ENCODE measurements at places on chromosomes 5 and 9.

DNA sequence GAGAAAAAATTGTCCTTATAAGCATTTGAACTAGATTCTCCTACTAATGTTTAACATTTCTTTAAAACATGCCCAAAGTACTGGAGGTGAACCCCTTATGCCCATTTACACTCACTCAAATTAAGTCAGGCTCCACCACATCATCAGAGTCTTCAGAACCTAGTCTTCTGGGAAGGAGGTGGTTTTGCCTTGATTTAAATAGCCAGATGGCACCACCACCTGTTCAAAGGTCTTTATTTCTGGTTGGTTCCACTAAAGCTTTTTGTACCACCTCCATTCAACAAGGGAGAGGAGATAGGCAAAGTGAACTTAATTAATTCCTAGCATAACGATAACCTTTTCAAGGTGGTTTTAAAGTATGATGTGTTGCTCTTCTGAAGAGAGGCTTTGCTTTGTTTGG is 189.5 kb downstream of the SLF1 start:
- DNase-seq: no peak

DNA sequence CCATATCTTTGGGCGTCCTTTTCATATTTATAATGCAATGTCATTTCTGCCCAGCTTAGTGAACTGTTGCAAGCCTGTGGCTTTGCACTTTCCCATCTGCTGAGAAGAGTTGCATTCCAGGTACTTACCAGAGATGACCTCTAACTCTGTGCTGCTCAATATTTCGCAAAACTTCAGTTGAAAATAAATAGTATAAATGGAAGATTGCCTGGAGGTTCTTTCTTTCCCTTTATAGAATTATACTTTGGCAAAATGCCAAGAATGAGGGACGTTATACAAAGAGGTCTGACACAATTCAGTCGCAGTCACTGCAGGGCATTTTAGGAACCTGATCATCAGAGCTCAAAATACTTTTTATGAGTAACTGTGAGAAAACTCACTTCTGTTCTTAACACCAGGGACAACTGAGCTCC is 18.9 kb upstream of the VLDLR start:
- DNase-seq: no peak

DNA sequence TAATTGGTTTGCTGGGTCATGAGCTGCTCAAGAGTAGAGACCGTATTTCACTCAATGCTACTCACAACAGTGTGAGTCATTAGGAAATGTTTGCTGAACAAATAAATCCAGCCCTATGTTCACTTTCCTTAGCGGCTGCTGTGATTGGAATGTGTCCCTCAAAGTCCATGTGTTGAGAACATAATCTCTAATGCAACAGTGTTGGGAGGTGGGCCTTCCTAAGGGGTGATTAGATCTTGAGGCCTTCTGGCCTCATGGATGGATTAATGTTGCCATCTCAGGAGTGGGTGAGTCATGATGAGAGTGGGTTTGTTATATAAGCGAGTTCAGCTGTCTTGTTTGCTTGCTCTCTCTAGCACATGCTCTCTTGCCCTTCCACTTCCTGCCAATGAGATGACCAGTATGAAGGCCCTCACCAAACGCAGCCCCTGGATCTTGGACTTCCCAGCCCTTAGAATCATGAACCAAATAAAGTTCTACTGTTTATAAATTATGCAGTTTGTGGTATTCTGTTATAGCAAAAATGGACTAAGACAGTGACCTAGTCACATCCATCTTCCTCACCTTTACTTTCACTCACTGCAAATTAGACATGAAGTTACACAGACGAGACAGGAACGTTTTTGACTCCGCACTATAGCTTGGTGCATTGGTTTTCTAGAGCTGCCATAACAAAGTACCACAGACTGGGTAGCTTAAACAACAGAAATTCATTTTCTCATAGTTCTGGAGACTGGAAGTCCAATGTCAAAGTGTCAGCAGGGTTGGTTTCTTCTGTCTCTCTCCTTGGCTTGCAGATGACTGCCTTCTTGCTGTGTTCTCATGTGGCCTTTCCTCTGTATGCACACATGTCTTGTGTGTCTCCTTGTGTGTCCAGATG is 50.9 kb upstream of the FAM169A start:
- no peak for DNase-seq

GRCh38 chr9:132384376-132384775 is 22.3 kb downstream of the TTF1 start:
- no peak for DNase-seq

DNA sequence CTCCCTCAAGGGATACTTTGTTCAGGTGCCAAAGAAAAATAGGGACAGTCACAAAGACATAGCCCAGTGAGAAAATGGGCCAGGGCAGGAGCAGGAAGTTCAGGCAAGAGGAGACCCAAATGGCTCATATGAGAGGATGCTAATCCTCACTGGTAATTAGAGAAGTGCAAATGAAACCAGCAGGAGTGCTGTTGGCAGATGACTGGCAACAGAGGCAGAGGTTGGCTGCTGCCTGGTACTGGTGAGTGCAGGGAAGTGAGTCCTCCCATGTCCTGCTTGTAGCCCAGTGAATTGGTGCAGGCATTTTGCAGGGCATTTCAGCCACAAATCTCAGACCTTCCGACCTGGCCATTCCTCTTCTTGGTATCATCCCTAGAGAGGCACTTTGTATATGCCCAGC is 23.5 kb downstream of the ODF2 start:
- DNase-seq: no peak

DNA sequence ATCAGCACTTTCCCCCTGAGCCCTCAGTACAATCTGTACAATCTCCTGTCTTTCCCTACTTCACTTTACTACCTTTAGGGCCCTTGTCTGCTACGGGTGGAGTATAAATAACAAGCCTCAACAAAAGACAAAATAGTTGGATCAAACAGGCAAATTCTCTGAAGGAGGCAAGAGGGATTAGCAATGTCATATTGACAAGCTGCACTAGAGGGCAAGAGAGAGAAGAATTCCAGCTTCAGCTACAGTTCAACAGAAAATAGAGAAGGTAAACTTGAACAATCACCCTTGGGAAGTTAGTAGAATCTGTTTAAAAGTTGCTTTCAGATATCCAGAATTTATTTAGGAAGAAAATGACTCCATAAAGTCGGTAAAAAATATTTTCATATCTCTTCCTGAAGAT is 68.4 kb upstream of the IZUMO3 start:
- DNase-seq: no peak

DNA sequence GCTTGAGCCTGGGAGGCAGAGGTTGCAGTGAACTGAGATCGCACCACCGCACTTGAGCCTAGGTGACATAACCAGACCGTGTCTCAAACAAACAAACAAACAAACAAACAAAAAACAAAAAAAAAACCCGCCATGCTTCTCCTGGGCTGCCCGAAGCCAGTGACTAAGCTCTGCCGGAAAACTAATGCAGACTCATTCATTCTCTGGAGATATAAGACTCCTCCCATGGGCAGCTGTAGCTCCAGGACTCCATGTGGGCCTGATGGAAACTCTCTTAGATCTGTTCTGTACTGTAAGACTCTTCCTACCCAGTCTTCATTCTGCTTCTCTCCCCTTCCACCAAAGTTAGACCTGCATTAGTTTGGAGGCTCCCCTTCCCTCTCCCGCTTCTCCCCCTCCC is 11.1 kb downstream of the GLDC start:
- no peak for DNase-seq

DNA sequence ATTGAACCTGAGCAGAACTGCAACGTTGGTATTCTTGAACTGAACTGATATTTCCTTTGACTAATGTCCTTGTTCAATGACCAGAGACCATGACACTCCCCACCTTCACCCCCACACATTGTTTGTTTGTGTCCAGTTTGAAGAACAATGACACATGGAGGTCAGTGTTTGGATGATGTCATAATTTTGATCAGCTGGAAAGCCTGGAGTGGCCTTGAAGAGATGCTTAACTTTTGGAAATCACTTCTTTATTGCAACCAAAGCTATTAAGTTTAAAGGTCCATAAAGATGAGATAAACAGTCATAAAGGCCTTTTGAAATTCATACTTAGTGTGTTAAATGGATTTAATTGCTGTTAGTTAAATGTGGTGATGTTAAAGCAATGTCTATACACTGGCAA is 92.7 kb downstream of the TMC1 start:
- no peak for DNase-seq

- DNase-seq: no peak
Observed at GRCh38 chr5:101534491-101535110, 631.5 kb upstream of the ST8SIA4 start.

- no peak for DNase-seq
Observed at GRCh38 chr5:127834554-127834953, 131.4 kb downstream of the CCDC192 start.

DNA sequence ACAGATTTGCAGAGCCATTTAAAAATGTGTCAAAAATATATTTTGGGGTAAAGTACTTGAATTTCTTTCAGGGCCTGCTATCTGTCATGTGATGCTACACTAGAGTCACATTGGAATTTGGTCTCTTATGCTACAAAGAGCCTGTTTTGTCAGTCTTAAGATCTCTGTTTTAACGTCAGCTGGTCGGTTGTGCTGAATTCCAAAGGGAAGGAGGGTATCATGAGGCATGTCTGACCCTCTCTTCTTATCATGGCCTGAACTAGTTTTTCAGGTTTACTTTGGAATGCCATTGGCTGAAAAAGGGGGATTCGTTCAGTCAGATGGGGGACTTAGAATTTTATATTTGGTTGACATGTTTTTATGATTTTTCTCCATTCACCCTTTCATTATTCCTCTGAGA is 290.6 kb downstream of the CD180 start:
- DNase-seq: no peak

DNA sequence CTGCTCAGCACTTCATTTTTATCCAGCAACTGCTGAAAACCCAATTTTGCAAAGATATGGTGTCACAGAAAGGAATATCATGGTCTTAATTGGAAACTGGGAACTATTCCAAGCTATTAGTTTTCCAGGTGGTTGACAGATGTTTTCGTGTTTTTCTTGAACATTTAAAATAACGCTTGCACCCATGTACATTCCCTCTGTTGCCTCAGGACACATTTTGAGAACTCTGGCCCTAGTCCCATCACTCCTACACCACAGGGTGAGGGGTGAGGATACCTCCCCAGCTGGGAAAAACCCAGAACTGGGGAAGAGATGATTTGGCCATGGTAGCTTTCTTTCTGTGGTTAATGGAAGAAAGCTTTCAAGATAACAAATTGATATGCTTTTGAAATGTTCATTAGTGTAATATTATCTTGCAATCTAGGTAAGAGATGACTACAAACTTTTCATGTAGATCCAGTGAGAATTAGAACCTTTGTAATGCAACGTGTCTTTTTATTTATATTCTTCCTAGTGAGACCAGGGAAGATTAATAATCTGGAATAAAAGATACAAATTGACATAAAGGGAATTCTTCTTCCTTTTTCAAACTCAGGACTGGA is 627.0 kb downstream of the RAB3C start:
- no peak for DNase-seq

DNA sequence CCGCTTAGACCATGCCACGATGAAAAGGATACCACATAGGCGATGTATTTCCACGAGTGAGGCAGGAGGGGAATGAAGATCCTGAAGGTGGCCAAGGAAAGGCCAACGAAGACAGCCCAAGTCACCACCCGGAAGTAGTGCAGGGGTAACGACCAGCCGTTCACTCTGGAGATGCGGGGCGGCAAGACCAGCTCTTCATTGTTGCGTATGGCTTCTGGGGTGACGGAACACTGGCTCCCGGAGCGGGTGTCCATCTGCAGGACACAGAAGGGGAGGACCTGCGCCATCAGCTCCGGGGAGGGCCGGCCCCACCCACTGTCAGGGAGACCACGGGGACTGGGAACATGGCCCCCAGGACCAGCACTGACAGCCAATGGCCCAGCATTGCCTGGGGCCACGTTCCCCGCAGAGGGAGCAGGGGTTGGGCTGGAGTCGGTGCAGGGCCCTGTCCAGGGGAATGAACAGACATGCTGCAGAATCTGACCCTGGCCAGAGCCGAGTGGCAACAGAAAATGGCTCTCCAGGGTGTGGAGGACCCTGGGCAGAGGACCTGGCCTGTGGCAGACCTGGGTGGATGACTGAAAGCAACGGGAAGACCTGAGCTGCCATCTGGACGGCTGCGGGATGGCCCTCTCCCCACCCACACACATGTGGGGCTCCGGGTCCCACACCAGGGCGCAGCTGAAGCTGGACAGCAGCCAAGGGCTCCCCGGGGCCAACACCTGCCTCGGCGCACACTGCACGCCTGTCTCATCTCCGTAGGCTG is 17.7 kb downstream of the ZDHHC11B start:
- no peak for DNase-seq

DNA sequence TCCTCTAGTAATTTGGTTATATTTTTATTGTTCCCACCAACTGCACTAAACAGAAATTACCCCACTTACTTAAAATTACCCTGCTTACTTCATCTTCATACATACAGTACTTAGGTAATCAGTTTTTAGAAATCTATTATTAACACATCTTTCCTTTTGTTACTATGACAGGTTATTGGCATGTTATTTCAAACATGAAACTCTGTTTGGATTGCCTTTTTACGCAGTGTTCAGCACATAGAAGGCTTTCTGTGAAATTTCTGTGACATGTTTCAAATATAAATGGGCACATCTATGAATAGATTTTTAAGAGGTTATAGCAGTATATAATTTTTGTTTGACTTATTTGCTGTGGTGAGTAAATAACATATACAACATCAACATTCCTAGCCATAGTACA is 22.5 kb downstream of the SRFBP1 start:
- DNase-seq: no peak

DNA sequence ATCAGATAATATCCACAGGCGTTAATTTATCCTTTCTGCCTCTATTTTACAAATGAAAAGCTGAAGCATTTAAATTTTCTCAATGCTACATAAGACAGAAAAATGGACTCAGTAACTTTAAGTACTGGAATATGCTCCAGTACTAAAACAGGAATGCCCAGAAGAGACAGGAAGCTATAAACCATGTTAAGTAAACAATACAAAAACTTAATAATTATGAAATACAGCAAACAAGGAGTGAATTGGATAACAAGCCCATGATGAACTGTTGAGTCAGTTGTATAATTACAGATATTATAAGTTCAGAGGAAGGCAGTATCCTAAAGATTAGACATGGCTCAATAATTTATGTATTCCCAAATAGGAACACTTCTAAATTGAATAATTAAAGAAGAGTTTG is 148.5 kb downstream of the CHSY3 start:
- DNase-seq: no peak

DNA sequence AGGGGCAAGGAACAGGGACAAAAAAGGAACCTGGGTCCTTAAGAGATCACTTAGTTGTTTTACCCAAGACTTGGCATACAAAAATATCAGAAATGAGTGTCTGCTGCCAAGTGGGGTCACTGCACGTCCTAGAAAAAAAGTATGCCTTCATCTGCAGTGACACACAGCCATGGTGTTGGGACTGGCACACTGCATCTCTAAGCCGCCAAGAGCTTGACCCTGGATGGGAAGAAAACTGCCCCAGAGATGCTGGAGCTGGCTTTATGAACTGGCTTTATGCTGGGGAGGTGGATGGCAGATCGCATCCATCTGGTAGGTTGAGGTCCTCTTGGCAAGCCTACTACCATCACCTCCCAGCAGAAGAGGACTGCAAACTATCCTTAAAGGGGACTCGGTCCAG is 51.7 kb downstream of the IRF1 start:
- no peak for DNase-seq

DNA sequence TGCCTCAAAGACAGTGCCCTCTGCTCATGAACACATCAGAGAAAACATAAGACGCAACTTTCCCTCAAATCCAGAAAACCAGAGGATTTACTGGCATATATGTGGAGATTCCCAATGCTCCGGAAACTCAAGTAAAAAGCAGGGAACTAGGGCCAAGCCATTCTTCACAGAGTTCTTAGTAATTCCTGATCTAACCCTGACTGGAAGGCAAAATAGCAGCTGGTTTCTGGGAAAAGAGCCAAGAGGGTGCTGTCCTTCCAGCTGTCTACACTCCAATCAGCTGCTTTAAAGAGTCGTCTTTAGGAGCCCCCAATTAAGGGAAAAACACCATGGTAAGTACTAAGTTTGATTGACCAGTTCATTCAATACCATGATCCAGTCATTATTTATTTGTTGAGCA is 49.6 kb downstream of the GNA14 start:
- no peak for DNase-seq

Measured in activated T-cell treated with anti-CD3 and anti-CD28 coated beads for 24 hours (primary cell).